Activated naive CD4-positive, alpha-beta T cell (primary cell): ENCODE measurements at places on chromosomes 12 and 14.

GRCh38 chr12:28059220-28059619 lies 86.7 kb upstream of the PTHLH start:
- DNase-seq = no peak

DNA sequence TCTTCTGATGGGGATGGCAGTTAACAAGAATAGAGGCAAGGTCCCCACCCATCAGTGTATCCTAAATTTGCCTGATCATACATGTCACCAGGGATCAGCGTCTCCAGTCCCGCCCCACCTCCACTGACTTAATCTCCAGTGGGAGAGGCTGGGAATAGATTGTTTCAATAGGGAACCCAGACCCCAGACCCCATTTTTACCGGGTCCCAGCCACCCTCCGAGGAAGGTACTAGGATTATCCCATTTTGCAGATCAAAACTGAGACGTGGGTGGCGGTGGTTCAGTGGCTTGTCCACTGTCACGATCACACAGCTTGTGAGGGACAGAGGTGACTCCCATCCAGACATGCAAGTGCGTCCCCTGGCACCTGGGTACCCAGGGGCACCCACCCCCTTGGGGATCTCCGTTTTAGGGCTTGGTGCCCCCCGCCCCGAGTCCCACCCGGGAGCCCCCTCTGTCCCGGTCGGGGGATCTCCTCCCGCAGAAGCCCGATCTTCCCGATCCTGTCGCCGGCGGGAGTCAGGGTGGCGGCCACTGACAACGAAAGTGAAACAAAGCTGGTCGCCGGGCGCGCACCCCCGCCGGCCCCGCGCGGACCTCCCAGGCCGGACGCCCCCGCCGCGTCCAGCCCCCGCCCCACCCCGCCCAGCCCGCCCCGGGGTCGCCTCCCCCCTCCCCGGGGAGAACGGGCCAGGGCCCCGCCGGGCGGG lies 523 bp downstream of the WSB2 start:
- no peak for DNase-seq

- DNase-seq = no peak
Observed at GRCh38 chr14:52072266-52072780, 3.5 kb upstream of the NID2 start.

- no peak for DNase-seq
Observed at GRCh38 chr12:13156277-13156676, 40.2 kb upstream of the EMP1 start.

GRCh38 chr12:72289633-72290032 lies 17.5 kb downstream of the TRHDE start:
- no peak for DNase-seq

- DNase-seq = no peak
Observed at GRCh38 chr12:9725213-9725870, 7.6 kb downstream of the CLECL1 start.

GRCh38 chr14:25472700-25473099 lies 422.8 kb upstream of the STXBP6 start:
- DNase-seq = no peak
